Activated effector memory CD4-positive, alpha-beta T cell treated with Interleukin-2 at 50 U/mL for 16 hours (primary cell): ENCODE measurements at places on chromosomes 1 and 21.
A peak's percentile ranks its signal among the peaks of the same experiment; 100 is the strongest.

- DNase-seq = no peak
Observed at GRCh38 chr1:198664068-198664788, 25.4 kb downstream of the PTPRC start.

DNA sequence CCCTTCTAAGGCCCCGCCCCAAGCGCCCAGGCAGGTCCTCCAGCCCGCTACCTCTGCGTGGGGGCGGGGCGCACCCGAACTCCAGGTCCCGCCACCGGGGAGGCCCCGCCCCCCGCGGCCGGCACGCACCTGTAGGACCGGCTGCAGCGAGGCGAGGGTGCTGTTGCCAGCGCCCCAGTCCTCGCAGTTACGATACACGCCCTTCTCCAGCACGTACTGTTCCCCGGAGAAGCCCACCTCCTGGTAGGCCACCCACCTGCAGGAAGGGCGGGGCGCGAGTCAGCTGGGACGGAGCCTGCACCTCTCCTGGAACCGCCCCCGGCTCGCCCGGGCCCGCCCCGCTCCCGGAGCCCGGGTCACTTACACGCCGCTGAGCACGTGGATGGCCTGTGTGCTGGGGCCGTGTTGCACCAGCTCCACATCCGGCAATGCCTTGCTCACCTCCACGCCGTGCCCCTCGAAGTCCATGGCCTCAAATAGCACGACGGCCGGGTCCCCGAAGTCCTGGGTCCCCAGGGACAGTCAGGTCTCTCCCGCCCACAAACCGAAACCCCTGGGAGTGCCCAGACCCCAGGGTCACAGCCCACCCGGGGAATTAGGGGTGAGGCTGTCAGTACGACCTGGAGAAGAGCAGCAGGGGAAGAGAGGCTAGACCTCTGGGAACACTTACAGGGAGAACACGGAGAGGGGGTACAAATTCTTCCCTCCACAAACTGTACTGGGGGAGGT lies 17.3 kb downstream of the CRYBG2 start:
- DNase-seq = peak; percentile 85

DNA sequence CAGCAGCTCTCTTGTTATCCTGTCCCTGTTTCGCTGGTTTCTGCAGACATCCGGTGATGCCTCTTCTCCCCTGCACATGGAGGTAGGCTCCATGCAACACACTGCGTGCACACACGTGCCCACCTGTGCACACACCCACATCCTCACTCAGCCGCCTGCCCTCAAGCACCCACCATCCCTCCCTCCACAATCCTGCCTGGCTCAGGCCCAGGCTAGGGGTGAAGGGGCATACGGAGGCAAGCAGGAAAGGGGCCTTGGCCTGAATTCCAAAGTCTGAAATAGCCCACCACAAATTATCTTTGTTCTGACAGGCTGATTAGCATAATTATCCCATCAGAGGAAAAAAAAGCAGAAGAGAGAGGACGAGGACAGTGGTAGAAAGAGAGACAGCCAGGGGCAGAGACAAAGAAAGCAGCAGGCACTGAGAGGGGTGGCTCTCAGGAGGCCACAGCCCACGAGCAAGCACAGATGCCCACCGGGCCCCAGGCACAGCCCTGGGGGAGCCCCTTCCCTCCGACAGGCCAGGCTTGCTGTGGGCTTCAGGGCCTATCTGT lies 73.2 kb downstream of the GRIK3 start:
- no peak for DNase-seq

DNA sequence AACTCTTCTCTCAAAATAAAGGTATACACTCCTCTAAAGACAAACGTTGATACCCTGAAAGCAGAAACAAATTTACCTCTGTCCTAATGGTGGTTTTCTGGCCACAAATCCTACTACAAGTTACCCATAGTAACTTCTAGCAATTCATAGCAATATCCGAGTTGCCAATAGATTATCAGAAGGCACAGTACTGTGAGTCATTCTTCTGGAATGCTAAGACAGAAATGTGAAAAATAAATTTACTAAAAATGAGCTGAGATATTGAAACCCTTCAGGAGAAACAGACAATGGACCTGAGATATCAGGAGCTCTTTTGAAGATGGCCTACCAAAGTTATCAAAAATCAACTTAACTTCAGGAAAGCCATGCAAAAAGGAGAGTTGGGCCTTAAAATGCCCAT lies 715.0 kb upstream of the ADAMTS5 start:
- DNase-seq = no peak

- DNase-seq = no peak
Observed at GRCh38 chr1:174894117-174894762, 105.5 kb upstream of the CACYBP start.

- no peak for DNase-seq
Observed at GRCh38 chr1:243482141-243483022, 226.5 kb downstream of the SDCCAG8 start.

DNA sequence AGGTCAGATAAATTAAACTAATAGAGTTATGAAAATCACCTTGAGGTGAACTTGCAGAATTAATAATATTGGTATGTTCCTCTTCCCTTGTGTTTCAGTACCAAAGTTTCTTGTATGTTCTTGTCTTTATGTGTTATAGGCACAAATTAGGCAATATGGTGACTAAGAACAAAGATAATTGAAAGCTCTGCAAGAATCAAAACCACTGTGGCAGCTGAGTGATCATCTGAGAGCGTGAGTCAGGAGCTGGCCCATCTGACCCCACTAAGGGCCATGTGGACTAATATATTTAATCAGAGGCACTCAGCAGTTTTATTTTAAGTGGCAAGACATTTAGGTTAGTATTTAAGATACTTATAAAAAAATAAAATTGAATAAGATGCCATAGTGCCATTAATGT lies 12.8 kb upstream of the CASQ2 start:
- no peak for DNase-seq

DNA sequence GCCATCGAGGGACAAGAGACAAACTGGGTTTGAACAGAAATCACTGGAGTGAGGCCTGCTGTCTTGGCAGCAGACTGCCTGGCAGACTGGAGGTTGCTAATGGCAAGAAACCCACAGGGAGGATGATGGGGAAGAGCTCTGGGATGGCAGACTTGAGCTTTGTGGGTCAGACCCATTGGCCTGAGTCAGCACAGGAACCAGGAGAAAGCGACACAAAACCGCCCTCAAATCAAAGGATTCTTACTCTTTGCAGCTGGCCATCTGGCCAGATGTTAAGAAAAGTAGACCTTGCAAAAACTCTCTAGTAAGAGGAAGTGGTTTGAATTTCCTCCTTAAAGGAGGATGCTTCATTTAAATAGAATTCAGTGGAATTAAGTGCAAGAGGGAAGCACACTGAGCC lies 195.2 kb upstream of the JUN start:
- DNase-seq = no peak

- no peak for DNase-seq
Observed at GRCh38 chr21:39137248-39138178, 45.7 kb downstream of the PSMG1 start.

DNA sequence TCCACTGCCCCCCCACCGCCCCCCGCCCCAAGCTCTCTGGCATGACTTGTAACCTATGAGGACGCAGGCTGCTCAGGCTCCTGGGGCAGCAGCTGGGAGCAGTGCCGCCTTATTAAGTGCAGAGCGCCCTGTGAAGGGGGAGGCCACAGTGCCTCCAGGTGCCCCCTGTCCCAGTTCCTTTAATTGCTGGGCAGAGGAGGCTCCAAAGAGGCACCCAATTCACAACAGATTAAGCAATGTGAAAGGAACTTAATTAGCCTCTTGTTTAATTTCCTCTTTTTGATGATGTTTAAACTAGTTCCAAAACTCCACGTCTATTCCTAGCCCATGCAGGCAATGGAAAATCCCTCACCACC lies 3.0 kb downstream of the RXFP4 start:
- no peak for DNase-seq

DNA sequence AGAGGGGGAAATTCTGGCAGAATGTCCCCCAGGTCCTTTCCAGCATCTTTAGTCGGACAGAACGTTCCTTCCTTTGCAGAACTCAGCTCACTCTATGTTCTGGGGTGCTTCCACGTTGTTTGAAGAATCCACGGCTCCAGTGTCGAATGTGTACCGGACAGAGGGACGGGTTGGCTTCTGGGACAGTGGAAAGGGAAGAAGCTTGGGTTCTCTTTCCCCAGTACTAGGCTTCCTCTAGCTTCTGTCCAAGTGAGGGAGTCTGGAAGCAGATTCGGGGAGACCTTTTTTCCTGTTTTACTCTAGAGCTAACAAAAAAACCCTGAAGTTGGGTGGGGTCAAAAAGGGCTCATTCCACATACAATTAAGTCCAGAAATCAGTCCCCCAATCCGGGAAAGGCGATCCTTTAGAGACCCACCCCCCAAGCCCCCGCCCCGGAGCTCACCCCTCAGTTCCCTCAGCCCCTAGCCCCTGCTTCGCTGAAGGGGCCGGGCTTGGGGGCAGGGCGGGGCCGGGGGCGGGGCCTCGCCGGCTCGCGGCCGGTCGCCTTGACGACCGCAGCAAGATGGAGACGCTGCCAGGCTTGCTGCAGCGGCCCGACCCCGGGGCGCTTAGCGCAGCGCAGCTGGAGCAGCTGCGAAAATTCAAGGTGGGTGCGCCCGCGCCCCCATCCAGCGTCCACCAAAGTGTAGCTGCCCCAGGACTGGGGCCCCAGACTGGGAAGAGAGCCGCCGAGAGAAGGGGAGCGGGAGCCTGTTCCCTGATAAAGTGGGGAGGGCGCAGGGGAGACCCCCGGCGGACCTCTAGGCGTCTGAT lies at the start of gene RIIAD1:
Gene RIIAD1, plus strand, starts transcription at position 549 of the 814 bp plus-strand sequence. Its CDS starts 15 bp downstream, at position 564.
- DNase-seq = peak; percentile 32

DNA sequence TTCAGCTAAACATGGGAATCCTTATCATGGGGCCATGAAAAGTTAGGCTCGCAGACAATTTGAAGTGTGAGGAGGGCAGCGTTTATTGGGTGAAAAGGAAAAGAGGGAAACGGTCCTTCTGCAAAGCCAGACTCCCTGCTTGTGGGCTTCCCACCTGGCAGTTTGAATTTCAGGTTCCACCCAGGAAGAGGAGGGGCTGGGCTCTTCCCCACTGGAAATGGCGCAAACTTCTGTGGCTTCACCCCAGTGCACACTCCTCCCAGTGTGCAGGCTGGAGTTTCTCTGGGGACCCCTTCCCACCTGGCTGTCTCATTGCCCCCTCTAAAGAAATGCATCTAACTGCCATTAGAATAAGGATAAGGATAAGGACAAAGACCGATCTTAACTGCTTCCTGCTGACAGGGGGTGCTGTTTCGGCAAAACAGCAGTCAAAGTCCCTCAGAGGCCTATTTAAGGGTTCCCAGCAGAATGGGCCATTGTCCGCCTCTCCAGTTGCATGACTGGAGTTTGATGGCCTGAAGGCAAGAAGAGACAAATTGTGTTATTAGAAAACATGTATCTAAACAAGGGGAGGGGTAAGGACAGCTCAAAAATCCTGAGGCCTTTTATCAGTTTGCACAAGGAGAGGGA lies 20.4 kb downstream of the AIM2 start:
- no peak for DNase-seq

GRCh38 chr1:201538612-201539551 lies at the start of gene NAV1:
Gene NAV1 (plus strand): TSS chr1:201539127. CDS start chr1:201622885, 83,758 bp downstream.
- no peak for DNase-seq

- no peak for DNase-seq
Observed at GRCh38 chr1:166116026-166116425, 50.8 kb downstream of the FAM78B start.

- peak; percentile 40 for DNase-seq
Observed at GRCh38 chr1:3787349-3787715, 9.0 kb downstream of the LRRC47 start.

- no peak for DNase-seq
Observed at GRCh38 chr1:218262259-218262658, 22.8 kb upstream of the RRP15 start.
